ENCODE measurements at places on chromosomes 5 and 9. TPM values are rescaled to one million over a fixed set of nuclear protein-coding genes. Genes with fewer than 3 reads are reported as not detected.

DNA sequence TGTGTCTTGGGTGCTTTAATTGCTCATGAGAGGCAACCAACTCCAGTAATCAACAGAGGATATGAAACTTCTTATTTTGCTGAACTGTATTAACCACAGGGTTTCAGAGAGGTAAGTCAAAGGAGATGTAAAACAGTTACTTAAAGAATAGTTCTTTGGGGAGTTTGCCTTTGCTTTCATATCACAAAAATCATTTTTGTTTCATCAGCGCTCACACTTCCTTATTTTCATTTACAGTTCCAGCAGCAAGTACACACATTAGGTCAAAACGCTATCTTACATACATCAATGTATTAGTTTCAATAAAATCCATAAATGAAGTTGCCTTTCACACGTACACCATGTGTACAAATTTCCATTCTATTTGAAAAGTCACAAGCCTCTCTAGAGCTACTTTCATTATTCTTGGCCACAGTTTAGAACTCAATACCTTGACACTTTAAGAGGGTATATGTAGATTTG, 50.1 kb downstream of the ST8SIA4 start:
- no peaks in the 10 kb centered on the region for H3K27me3 ChIP-seq
- no peaks in the 10 kb centered on the region for H3K36me3 ChIP-seq
- no peak overlapping the region for H3K4me3 ChIP-seq

- H3K36me3 ChIP-seq: no peaks in the 10 kb centered on the region
- H3K4me3 ChIP-seq: no peak overlapping the region
- H3K27ac ChIP-seq: no peak overlapping the region
- no peak for DNase-seq
These were observed 33.0 kb upstream of the PDZD2 start for GRCh38 chr5:31605920-31606319.

GRCh38 chr9:89655990-89656657, 51.3 kb downstream of the GADD45G start:
- H3K36me3 ChIP-seq: no peaks in the 10 kb centered on the region
- no peak overlapping the region for H3K27ac ChIP-seq
- H3K4me3 ChIP-seq: no peak overlapping the region
- DNase-seq: no peak
- peaks cover 11% of the 10 kb centered on the region for H3K27me3 ChIP-seq
- no peaks in the 10 kb centered on the region for H3K4me1 ChIP-seq

Gene SLC36A3
- polyA plus RNA-seq: not detected

DNA sequence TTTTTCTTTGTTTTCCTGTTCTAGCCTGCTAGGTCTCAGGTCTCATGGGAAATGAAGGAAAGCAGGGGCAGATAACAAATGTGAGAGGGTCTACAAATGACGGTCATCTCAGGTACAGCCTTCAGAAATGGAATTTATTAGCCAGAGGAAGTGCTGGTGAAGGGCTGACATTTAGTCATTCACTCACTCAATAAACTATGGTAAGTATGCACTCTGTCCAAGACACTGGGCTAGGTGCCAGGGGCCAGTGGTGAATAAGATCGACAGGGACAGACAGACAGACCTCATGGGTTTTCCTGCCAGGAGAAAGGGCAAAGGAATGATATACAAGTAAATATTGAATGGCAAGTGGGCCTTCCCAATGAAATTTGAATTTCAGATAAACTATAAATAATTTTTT, 6.3 kb downstream of the PDE6A start:
- peak overlapping the region; percentile 92 for H3K27ac ChIP-seq
- peaks cover 56% of the 10 kb centered on the region for H3K4me1 ChIP-seq
- H3K27me3 ChIP-seq: no peaks in the 10 kb centered on the region
- H3K36me3 ChIP-seq: no peaks in the 10 kb centered on the region
- H3K4me3 ChIP-seq: no peak overlapping the region

Gene GRM6
- polyA plus RNA-seq: not detected

DNA sequence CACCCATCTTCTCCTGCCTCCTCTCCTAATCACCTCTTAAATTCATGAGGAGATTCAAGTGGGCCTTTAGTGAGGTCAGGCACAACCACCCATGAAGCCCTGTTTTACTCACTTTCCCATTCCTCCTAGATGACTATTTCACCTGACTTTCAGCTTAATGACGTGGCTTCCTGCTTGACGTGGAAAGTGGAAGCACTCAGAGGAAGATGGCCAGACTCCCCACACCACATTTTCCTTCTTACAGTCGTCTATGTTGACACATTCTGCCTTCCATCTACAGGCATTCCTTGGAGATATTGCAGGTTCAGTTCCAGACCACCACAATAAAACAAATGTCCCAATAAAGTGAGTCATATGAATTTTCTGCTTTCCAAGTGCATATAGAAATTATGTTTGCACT, 146.4 kb upstream of the TAS2R1 start:
- no peak for DNase-seq
- no peaks in the 10 kb centered on the region for H3K36me3 ChIP-seq
- no peak overlapping the region for H3K27ac ChIP-seq
- H3K27me3 ChIP-seq: no peaks in the 10 kb centered on the region
- H3K4me3 ChIP-seq: no peak overlapping the region

GRCh38 chr5:136992796-136993489, 506.2 kb downstream of the SPOCK1 start:
- no peaks in the 10 kb centered on the region for H3K36me3 ChIP-seq
- H3K4me1 ChIP-seq: no peaks in the 10 kb centered on the region
- H3K27me3 ChIP-seq: no peaks in the 10 kb centered on the region
- no peak overlapping the region for H3K4me3 ChIP-seq

Gene STPG3
- polyA plus RNA-seq: not detected

GRCh38 chr9:36164372-36164771, 4.8 kb upstream of the CCIN start:
- DNase-seq: no peak
- peaks cover 2% of the 10 kb centered on the region for H3K27me3 ChIP-seq
- H3K27ac ChIP-seq: no peak overlapping the region
- H3K4me1 ChIP-seq: peaks cover 10% of the 10 kb centered on the region

GRCh38 chr9:97904725-97905124, 17.6 kb downstream of the TRMO start:
- H3K36me3 ChIP-seq: peaks cover 6% of the 10 kb centered on the region
- H3K27me3 ChIP-seq: no peaks in the 10 kb centered on the region
- no peak overlapping the region for H3K4me3 ChIP-seq
- peaks cover 20% of the 10 kb centered on the region for H3K4me1 ChIP-seq
- no peak overlapping the region for H3K27ac ChIP-seq

GRCh38 chr5:66680804-66681203, 84.6 kb downstream of the MAST4 start:
- DNase-seq: no peak
- H3K4me3 ChIP-seq: no peak overlapping the region
- no peaks in the 10 kb centered on the region for H3K4me1 ChIP-seq
- H3K27ac ChIP-seq: no peak overlapping the region

DNA sequence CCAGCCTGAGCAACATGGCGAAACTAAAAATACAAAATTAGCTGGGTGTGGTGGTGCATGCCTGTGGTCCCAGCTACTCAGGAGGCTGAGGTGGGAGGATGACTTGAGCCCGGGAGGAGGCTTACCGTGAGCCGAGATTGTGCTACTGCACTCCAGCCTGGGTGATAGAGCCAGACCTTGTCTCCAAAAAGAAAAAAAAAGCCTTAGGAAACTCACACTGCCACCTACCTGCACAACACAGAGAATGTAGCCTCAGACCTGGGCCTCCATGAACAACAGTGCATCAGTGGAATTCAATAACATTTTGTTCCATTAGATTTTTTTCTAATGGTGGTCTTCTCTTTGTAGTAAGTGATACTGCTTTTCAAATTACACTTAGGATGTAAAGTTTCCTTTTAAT, 63.8 kb upstream of the RARS1 start:
- no peak overlapping the region for H3K4me3 ChIP-seq
- no peak overlapping the region for H3K27ac ChIP-seq
- H3K27me3 ChIP-seq: no peaks in the 10 kb centered on the region

- H3K27ac ChIP-seq: no peak overlapping the region
- no peak for DNase-seq
- H3K27me3 ChIP-seq: no peaks in the 10 kb centered on the region
- peaks cover 13% of the 10 kb centered on the region for H3K4me1 ChIP-seq
- H3K4me3 ChIP-seq: no peak overlapping the region
These were observed 67.4 kb downstream of the MRPS27 start for GRCh38 chr5:72252574-72253155.

Gene GARIN3
- not detected for polyA plus RNA-seq

Measured in keratinocyte (primary cell).